Stimulated activated CD4-positive, alpha-beta T cell treated with anti-CD3 and anti-CD28 coated beads, Interleukin-15, amount 100 ng/mL, for 48 hours (primary cell): ENCODE measurements at places on chromosomes 2 and 18.

DNA sequence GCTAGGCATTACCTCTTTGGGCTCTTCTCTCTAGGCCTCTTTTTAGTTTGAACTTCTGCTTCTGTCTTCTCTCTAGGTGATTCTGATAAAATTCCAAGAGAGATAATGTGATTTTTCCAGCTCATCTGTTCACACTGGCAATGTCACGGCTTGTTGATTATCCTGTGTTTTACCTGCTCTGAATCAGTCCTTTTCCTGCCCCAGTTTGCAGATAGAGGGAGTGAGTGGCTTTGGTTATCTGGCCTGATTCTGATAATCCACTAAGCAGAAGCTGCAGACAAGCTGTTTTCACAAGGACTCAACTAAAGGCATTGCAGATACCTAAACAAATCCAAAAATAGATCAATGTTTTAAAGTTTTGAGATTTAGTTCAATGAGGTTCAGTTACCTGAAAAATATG, 111.9 kb downstream of the DCC start:
- no peak for DNase-seq

- peak; percentile 16 for DNase-seq
Measured at GRCh38 chr2:160918906-160919503, 241.2 kb upstream of the TANK start.

- DNase-seq, result no peak
Measured at GRCh38 chr18:45619826-45620201, 4.5 kb downstream of the SLC14A2 start.

GRCh38 chr2:162401871-162402270, 57.9 kb downstream of the GCA start:
- no peak for DNase-seq

DNA sequence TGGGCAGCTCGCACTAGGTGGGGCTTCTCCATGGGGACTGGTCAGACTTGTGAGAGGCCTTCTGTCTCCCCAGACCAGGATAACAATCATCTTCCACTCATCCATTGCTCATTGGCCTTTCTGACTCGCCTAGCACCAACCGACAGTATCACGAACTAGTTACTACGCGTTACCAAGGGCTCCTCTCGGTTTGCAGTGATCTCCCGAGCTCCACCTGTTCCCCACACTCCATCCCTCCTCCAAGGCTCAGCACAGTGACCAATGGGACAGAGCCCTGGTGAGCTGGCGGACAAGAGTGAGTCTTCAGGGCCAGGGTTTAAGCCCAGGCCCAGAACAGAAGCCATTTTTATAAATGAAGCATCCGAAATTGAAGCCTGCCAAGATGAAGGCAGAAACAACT, 42.8 kb upstream of the SMAD7 start:
- DNase-seq, result no peak

- no peak for DNase-seq
Measured at GRCh38 chr2:54771166-54771885, 47.9 kb downstream of the EML6 start.

- DNase-seq, result no peak
Measured at GRCh38 chr18:35973650-35974049, 1.2 kb downstream of the RMP24 start.

- no peak for DNase-seq
Measured at GRCh38 chr2:196290136-196290535, 118.8 kb upstream of the STK17B start.

DNA sequence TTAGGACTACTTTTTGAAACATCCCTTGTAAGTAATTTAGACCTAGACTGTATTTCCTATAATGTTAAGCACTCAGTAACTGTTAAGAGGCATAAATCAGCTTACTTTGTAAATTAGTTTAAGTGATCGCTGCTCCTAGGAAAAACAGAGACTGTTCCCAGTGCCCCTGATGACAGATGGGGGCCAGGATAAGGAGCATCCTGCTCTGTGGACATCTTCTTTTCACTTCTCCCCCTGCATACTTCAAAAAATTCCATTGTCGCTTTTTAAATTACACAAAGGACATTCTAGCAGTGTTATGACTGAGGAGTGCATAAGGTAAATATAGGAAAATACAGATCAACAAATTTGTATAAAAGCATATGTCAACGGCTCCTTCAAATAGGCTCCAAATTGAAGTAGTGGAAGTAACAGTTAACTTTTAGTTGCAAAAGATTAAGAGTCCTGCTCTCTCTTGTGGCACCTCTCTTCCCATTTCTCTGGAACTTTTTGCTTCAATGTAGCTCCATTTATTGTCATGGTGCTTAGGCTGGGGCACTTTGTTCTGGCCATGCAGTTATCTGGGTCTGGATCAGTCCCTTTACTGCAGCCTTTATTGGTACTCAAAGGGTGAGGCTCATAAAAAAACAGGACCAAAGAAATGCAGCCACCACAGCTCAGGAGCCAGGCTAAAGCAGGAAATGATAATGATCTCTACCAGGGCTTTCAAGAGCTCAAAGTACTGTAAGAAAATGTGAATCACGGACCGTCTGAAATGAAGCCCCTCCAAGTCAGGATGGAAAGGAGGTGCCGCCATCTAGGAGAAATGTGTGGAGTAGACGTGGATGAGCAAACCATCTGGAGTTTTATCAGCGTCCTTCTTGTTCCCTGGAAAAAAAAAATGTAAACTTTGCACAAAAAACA, 162.1 kb upstream of the ZNF516 start:
- DNase-seq, result no peak
